Fibroblast of lung (primary cell): ENCODE measurements at places on chromosomes 6 and 20. TPM values are rescaled to one million over a fixed set of nuclear protein-coding genes. Genes with fewer than 3 reads are reported as not detected.

DNA sequence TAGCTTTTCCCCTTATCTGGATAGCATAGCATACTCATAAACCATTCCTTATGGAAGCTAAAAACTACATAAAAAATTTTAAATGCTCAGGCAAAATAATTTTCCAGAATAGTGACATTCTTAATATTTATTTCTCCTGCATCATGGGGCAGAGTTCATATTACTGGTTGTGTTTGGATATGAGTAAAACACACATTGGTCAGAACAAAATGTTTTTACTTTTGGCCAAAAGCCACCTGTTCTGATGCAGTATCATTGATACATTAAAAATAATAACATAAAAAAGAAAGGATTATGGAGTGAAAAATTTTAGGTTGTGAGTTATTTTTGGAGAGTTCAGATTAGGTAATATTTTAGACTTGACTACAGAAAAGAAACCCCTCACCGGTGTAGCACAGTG is 33.6 kb downstream of the TRAM2 start:
- DNase-seq, result peak; percentile 34

- no peak for DNase-seq
Measured at GRCh38 chr6:167093922-167094432, 28.9 kb upstream of the CCR6 start.

DNA sequence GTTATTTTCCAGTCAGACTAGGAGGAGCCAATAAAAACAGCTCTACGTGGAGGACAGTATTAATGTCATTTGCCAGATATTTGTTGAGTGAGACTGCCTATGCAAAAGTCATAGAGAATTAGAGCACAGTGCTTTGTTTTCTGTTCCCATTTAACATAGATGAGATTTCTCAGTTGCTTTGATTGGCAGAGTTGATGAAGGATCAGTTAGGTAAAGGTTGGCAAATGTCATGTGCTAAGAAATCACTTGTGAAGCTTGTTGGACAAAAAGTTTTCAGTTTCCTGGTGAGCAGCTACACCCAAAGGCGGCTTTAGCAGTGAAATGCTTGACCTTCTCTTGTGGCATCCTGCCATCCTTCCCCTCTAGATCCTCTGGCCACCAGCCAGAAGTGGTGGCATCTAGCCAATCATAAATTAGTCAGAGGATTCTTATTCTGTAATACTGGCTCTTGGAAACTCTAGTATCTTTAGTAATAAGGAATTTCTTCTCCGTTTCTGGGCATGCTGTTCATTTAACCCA is 37.0 kb downstream of the BCKDHB start:
- DNase-seq, result peak; percentile 88

- DNase-seq, result peak; percentile 79
Measured at GRCh38 chr20:8209061-8209460, 77.0 kb downstream of the PLCB1 start.

GRCh38 chr20:1376408-1377270 is 16.2 kb downstream of the FKBP1A start:
- no peak for DNase-seq

DNA sequence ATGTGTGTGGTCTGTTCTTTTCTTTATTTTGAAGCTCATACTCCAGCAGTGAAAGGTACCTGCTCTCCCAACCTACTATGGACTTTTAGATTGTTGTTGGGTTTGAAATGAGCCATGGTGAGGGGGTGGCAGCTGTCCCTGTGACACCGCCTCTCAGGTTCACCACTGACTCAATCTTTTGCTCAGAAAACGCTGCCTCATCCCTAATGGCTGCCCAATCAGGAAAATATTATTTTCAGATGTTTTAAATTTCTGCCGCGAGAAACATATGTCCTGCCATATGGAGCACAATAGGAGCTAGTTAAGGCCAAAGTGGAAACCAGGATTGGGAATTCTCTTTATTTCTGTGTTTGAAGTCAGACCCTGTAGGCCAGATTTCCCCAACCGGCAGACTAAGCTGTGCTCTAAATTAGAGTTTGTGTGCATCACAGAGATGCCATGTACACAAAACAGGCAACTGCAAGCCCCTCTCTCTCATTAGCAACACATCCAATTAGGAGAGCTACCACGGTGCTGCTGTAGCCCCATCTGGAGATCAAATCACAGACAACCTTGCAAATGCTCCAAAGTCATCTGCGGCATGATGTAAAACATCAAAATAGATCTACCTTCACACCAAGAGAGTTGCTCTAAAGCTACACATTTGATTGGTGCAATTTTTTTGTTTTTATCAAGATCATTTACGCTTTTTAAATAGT is 144.1 kb upstream of the BACH2 start:
- no peak for DNase-seq

DNA sequence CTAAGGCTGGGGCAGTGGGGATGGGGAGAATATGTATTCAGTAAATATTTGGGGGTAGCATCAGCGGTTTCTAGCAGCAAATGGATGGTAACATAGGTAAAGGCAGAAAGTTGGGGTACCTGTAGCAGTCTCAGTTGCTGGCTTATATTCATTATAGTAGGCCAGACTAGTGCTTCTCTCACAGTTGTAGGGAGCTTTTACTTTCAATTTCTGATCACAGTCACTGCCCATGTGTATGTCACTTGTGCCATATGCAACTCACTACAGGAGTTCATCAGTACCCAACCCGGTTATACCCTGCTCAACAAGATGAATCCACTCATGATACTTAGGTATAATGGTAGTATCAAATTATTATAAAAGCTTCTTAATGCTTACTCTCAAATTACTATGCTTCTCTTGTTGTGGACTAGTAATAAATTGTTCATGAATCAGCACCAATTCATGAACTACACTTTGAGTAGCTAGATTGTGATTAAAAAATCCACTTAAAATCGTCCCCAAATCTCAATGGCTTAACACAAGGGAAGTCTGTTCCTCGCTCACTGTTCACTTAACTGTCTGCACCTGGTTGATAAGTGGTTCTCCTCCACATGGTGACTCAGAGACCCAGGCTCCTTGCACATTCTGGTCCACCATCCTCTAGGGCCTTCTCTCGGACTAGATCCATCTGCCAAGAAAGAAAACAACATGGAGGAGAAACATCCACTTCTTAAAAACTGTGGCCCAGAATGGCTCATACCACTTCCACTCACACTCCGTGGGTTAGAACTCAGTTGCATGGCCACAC is 31.3 kb upstream of the MYLIP start:
- DNase-seq, result no peak

- DNase-seq, result peak; percentile 82
Measured at GRCh38 chr6:129766959-129767728, 57.2 kb upstream of the ARHGAP18 start.

DNA sequence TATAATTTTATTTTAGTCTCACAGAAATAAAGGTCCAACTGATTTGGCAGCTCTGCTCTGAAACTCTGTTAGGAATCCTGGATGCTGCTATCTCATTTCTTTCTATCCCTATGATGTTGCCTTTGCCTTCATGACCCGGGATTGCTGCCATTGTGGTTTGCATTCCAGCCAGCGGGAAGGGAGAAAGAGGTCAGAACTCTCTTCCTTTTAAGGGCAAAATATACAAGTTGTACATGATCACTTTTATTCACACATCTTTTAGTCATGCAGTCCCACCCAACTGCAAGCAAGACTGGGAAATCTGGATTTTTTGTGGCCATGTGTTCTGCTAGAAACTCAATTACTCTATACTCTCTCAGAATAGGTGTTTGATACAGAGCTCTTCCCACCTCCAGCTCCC is 263.1 kb upstream of the ZFP64 start:
- peak; percentile 90 for DNase-seq

DNA sequence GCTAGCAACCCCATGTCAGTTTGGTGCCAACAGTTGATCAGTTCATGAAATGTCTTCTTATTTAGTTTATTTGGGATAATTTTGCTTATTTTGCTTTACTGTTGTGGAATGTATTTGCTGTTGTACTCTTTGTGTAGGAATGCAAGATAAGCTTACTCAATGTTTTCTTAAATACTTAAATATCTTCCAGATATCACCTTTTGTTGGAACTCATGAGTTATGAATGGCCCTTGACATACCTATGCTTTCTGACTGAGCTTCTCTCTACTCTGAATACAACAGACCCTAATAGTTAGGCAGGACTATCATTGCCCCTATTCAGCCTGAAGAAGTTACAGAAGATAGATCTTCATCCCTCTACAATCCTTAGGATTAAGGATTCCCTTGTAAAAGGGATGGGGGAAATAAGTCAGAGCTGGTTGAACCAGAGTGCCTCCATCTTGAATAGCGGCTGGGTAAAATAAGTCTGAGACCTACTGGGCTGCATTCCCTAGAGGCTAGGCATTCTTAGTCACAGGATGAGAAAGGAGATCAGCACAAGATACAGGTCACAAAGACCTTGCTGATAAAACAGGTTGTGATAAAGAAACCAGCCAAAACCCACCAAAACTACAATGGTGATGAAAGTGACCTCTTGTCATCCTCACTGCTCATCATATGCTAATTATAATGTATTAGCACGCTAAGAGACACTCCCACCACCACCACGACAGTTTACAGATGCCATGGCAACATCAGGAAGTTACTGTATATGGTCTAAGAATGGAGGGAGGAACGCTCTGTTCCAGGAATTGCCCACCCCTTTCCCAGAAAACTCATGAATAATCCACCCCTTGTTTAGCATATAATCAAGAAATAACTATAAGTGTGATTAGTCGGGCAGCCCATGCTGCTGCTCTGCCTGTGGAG is 196.9 kb downstream of the AKAP7 start:
- DNase-seq, result no peak

GRCh38 chr20:63140514-63141433 is 75.2 kb downstream of the YTHDF1 start:
- DNase-seq, result no peak

DNA sequence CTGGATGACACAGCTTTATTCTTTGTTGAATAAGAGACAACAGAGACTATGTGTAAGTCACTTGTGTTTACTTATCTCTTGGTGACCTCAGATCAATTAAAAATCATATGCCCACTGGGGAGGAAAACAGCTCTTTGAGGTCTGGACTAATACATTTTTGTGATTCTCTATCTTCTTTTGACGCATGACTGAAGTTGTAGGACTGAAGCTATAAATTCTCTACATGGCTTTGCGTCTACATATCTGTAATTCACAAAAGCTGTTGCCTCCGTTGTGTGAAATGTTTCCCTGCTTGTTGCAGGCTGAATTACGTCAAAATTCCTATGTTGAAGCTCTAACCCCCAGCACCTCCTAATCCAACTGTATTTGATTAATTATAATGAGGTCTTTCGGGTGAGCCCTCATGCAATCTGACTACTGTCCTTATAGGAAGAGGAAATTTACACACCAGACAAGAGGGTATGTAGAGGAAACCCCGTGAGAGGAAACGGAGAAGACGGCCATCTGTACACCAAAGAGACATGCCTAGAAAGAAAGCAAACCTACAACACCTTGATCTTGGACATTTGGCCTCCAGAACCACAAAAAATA is 481.6 kb downstream of the PRKN start:
- no peak for DNase-seq

GRCh38 chr6:157755032-157755745 is 67.9 kb upstream of the SNX9 start:
- no peak for DNase-seq

GRCh38 chr20:38304845-38305447 is 990 bp downstream of the BPI start:
- DNase-seq, result no peak

- DNase-seq, result no peak
Measured at GRCh38 chr6:38306931-38307330, 332.8 kb downstream of the BTBD9 start.

GRCh38 chr20:59013959-59014608 is 5.1 kb upstream of the TUBB1 start:
- peak; percentile 72 for DNase-seq

DNA sequence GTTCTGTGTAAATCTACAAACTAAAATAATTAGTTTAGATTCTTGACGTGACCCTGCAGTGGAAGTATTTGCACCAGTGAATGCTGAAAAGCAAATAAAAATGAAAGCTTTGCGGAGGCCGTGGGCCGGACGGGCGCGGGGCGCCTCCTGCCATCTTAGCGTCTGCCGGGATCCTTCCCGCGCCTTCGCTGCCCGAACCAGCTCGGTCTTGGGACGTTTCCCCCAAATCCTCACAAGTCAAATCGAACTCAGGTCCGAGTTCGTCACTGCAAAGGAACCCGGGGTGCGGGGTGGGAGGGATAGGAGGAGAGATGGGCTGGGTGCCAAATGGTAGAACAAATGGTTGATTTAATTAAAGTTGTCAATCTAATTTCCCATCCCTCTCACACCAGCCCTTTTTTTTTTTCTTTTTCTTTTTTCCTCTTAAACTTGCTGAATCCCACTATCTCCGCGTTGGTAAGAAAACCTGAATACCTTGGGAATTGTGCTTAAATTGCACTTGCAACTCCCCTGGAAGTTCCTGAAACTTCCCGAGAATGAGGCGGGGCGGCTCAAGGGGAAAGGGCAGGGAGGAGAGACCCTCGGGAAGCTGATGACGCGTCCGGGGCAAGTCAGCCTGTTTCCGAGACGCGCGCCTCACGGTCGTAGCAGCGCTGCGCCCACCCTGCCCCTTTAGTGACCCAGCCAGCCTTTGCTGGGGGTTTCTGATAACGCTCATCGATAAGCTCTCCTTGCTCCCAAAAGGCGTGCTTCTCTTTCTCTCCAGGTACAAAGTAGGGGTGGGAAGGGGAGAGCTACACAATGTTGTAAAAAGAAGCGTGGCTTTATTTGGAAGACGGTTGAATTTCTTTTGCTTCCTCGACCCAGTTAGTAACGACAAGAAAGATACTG is 1.8 kb downstream of the GJA1 start:
- peak; percentile 63 for DNase-seq

GRCh38 chr6:145031962-145032361 is 703.4 kb downstream of the EPM2A start:
- DNase-seq, result no peak

GRCh38 chr6:166825553-166826145 is 130.7 kb downstream of the RNASET2 start:
- DNase-seq, result no peak

GRCh38 chr6:118537574-118537973 is 10.5 kb upstream of the PLN start:
- peak; percentile 88 for DNase-seq

- DNase-seq, result peak; percentile 97
Measured at GRCh38 chr20:6008254-6008653, 45.6 kb downstream of the LRRN4 start.

GRCh38 chr20:32972181-32973076 is 31.8 kb downstream of the SUN5 start:
- DNase-seq, result no peak

- no peak for DNase-seq
Measured at GRCh38 chr6:69820438-69820837, 23.6 kb upstream of the LMBRD1 start.

The MDFI gene
- 0.17 and 3.3 TPM in 2 replicates for total RNA-seq

The GSTA2 gene
- not detected in 2 replicates for total RNA-seq

The NFKBIL1 gene
- 44.3 and 47.5 TPM in 2 replicates for total RNA-seq

The CLPSL2 gene
- total RNA-seq, result not detected in 2 replicates

The MBOAT1 gene
- total RNA-seq, result 4.9 and 6.6 TPM in 2 replicates

The HLA-DPB1 gene
- 1.3 and 5.4 TPM in 2 replicates for total RNA-seq

The SLC4A11 gene
- 0.51 and 1.7 TPM in 2 replicates for total RNA-seq

The PKIB gene
- total RNA-seq, result 0.51 and 1.3 TPM in 2 replicates
